Effector memory CD4-positive, alpha-beta T cell (primary cell): ENCODE measurements at places on chromosomes 4 and X.

DNA sequence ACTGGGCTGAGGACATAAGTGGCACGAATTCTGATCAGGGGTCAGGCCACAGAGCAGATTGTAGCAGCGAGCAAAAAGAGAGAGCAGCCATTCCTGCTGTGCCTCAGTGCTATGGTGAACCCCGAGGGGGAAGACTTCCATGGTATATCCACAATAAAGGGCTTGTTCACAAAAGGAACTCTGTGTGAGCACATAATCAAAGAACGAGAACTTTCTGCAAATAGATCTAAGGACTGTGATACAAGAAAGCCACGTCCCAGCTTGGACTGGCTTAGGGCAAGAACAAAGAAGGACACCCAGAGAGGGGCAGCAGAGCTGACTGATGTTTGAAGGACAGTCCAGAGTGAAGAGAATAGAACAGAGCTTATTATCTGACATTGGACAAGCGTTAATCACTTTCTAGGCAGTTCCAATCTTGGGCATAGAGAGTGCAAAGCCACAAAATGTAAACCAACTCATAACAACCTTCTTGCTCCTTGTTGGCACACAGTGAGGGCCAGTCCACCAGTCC lies 24.0 kb downstream of the PPEF2 start:
- no peak for DNase-seq

DNA sequence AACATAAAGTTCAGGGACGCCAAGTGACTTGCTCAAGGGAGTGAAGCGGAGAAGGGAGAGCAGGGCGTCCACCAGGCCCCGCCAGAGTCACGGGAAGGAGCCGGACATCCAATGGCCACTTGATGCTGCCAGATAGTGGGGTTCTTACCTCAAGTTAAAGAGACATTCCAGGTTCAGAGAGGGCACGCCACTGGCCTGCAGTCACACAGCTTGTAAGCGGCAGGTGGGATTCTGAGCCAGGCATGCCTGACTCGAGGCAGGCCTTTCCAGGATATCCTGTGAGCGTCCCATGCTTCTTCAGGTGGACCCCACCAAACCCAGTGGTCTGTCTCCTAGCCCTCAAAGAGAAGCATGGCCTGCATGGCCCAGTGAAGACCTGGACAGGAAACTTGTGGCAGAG lies 2.4 kb downstream of the MAN2B2 start:
- DNase-seq: no peak

DNA sequence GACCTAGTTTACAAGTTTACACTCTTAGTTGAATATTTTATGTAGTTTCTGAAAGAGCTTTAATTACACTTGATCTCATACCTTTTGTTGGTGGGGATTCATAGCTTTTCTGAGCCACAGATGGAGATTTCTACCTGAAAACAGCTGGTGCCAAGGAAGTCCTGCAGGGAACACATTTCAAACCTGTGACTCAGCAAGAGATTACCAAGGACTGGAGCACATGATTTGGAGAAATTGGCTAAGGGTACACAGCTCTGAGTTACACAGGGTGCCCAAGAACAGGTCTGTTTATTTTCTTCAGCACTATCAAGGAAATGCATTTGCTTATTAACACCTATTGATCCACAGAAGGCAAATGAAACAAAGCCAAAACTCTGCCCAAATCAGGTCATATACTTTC lies 691.5 kb downstream of the KCTD8 start:
- no peak for DNase-seq

- no peak for DNase-seq
These were observed 438.9 kb downstream of the NAF1 start for GRCh38 chr4:162727766-162728165.

- DNase-seq: peak; percentile 54
These were observed 137.5 kb downstream of the AFAP1 start for GRCh38 chr4:7802093-7802726.
